ENCODE measurements at places on chromosomes 3 and 15.
A peak's percentile ranks its signal among the peaks of the same experiment; 100 is the strongest.

DNA sequence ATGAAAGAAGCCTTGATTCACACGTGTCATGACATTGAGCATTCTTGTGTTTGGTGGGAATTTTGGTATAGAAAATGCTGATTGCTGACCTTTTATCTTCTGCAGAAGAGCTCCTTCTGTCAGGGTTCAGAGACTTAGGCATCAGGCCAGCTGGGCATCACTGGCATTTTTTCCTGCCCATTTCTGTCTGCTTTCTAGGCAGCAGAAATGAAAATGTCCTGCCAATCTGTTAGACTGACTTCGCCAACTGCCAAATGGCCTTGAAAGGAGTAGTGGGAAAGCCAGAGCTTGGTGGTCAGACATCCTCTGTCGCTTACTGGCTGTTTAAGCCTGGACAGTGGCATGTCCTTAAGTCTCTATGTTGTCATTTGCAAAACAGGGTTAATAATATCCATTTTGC lies 57.4 kb downstream of the EEFSEC start:
- DNase-seq = no peak

DNA sequence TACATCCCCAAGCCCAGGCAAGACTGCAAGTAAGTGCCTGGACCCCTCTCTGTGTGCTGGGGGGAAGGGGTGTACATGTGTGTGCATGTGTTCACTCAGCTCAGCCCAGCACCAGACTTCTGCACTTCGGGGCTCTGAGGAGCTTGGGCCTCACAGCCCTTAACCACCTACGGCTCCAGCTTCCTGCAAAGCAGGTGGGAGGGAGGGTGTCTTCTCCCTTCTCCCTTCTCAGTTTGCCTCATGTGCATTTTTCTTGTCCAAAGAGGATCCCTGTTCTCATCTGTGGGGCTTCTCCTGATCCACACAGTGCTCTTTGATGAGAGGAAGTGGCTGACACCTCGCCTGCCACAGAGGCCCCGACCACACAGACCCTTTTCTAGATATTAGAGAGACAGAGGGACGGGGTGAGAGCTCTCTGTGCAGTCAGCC lies 69.3 kb downstream of the MESD start:
- no peak for DNase-seq

- DNase-seq = no peak
These were observed 15.9 kb upstream of the COPG1 start for GRCh38 chr3:129233538-129233937.

DNA sequence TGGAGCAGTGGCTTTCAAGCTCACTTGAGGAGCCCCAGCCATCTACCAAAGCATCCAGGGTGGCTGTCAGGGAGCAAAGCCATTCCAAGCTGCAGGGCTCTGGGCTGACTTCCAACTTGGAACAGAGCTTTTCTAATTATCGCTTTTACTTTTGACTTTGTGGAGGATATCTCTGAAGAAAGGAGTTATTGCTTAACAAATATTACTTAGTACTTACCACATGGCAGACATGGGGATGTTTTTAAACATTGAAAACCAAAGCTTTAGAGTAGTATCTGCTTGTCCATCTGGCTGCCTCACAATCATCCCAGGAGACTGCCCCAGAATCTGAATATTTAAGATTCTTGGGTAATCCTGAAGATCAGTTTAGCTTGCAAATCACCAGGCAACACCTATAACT lies 8.9 kb downstream of the TAGLN3 start:
- DNase-seq = no peak

DNA sequence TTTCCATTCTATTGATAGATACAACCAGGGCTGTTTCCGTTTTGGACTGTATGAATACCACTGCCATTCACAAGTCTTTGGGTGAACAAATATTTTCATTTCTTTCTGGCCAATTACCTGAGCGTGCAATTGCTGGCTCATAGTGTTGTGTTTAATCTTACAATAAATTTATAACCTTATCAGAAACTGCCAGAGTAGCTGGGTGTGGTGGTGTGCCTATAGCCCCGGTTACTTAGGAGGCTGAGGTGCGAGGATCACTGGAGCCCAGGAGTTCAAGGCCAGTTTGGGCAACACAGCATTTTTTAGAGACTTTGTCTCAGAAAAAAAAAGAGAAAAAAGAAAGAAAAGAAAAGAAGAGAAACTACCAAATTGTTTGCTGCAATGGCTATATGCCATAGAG lies 5.4 kb upstream of the SLC6A6 start:
- DNase-seq = no peak

GRCh38 chr15:72934921-72935320 lies 117.3 kb upstream of the NEO1 start:
- DNase-seq = no peak

- DNase-seq = no peak
These were observed 7.8 kb downstream of the RFT1 start for GRCh38 chr3:53122255-53122932.

- DNase-seq = no peak
These were observed 15.6 kb downstream of the THBS1 start for GRCh38 chr15:39596358-39597051.

DNA sequence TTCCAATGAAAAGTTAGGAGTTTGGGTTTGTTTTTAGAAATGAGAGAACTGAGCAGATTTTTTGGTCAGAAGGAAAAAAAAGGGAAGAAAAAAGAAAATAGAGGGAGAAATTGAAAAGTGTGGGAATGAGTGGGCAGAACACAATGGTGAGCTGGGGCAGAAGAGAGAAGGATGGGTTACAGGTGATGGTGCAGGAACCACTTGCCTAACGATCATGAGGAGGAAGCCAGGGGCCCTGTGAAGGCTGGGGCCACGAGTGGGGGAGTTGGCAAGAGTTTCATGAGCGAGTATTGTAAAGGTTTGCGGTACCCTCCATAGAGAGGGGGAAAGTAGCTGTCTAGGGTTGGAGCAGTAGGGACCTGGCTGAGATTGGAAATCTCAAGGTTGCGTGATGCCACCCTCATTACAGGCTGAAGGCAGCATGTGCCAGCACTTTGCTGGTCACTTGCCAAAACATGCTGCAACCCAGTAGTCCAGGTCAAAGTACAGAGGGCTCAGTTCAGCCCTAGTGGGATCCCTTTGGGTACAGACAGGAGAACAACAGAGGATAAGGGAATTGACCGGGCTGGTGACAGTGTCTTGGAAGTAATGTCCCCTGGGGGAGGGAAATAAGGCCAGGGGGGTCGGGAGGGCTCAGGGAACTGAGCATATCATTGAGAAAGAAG lies 6.6 kb downstream of the IVD start:
- no peak for DNase-seq

DNA sequence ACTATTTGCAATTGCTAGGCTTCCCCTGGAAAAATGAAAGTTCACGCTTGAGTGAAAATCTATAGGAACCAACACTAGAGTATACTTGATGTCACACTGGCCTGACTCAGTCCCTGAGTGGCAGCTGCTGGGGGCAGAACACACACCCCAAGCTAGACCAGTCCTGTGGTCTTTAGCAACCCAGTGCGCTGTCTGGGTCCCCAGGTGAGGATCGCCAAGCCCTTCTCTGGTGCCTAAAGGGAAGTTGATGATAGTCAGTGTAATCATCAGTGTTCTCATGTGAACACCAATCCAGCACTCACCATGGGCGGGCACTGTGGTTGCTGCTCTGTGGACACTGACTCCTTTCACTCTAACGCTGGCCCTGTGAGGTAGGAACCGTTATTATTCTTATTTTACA lies 11.2 kb downstream of the ALDH1A3 start:
- no peak for DNase-seq

- DNase-seq = no peak
These were observed 156.4 kb upstream of the CRBN start for GRCh38 chr3:3335903-3336302.

GRCh38 chr3:46987743-46988401 lies 8.4 kb downstream of the NBEAL2 start:
- DNase-seq = no peak

DNA sequence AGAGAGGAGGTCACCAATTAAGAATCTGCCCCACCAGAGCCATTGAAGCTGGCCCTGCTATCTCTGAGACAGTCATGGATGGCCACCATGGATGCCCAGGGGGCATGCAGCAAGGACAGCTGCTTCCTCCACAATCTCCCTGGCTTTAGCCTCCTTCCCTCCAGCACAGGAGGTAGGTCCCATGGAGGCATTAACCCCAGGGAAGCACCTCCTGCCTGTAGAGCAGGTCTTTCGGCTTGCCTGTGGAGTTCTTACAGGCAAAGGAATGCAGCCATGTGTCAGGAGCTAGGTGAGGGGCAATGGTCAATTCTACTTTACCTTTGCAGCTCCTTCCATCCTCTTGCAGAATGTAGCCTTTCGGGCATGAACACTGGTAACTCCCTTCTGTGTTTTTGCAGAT lies 93.8 kb downstream of the DUT start:
- DNase-seq = no peak

DNA sequence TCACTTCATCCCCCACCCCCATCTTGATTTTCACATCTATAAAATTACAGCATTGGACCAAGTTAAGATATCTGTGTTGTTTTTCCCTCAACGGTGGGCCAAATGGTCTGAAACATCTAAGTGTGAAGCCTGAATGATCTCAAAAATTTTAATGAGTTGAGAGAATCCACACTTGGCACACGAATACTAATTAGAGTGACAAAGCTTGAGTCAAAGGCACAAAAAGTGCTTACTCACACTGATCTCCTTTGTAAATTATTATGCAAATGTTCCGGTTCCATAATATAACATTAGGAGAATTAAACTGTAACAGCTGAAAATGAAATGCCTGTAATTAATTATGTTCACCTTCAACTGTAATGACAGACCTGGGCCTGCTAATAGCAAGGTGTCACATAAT lies 33.6 kb downstream of the GPR176 start:
- DNase-seq = no peak

- DNase-seq = no peak
These were observed 36.0 kb downstream of the PSTPIP1 start for GRCh38 chr15:77030928-77031375.

GRCh38 chr3:197706658-197707057 lies 30.0 kb downstream of the RUBCN start:
- DNase-seq = no peak

GRCh38 chr3:125069452-125069851 lies 13.7 kb upstream of the HEG1 start:
- DNase-seq = no peak

GRCh38 chr3:153625506-153625905 lies 463.5 kb downstream of the RAP2B start:
- DNase-seq = no peak

GRCh38 chr3:97306226-97306625 lies 458.3 kb upstream of the ARL6 start:
- DNase-seq = no peak

DNA sequence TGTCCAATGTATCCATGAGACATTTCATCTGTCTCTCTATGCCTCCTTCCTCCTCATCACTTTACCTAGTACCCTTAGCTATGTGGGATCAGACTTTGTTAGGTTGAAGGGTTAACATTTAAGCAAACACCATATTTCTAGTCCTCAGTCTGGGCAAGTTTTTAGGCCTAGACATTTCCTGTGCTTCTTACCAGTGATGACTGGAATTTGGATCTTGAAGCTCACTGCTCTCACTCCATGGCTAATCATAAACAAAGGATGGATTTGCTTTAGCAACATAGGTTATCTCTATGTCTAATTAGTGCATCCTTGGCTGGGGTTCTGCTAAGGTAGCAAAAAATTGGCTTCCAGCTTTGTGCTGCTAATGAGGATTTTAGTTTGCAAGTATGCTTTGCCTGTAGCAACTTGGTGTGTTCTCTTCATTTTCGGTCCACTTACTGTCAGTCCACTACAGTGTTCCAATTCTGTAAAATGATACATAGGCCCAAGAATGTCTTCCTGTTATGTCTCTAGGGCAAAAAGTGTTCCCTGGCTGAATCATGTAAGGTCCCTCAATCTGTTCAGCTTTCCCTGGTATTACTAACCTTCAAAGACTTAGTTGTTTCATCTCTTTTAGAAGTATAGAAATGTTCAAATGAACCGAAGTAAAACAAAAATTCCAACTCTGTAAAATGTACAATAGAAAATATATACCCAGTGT lies 615.4 kb downstream of the CADM2 start:
- DNase-seq = no peak

- DNase-seq = no peak
These were observed 288.0 kb downstream of the UACA start for GRCh38 chr15:70475407-70475781.

DNA sequence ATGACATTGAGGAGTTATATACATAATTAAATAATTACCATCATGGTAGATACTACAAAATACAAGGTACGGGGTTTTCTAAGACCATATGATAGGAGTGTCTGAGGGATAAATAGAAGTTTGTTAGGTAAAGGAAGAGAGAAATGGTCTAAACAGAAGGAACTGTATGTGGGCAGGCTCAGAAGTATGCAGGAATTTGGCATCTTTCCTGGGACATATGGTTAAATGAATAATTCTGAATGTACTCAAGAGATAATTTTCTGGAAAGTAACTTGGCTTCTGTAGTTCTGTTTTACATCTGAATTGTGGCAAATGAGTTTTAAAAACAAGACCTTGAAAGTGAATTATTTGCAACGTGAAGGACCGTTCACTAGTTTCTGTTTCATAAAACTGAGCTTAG lies 17.5 kb downstream of the LMCD1 start:
- no peak for DNase-seq

GRCh38 chr15:77027111-77027696 lies 32.3 kb downstream of the PSTPIP1 start:
- no peak for DNase-seq

GRCh38 chr3:102670986-102671385 lies 236.2 kb downstream of the ZPLD1 start:
- peak; percentile 43 for DNase-seq

GRCh38 chr3:18351823-18352744 lies 73.1 kb downstream of the SATB1 start:
- peak; percentile 38 for DNase-seq

Data from NCI-H2227 treated with DMSO at 0.1 percent for 48 hours (cell line).